ENCODE measurements at places on chromosomes 12 and 14.

DNA sequence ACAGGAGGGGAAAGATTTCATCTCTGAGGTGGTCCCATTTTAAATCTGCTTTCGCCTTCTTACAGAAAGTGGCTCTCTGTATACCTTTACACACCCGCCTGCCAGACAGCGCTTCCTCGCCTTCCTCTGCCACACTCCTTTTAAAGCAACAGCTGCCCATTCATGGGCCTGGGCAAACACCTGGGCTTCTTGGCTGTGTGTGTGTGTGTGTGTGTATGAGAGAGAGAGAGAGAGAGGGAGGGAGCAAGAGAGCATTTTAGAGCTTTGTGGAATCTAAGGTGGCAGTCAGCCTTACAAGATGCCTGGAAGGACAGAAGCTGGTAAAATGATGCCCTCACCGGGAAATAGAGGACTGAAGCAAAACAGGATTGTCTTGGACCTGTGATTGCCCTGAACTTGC lies 20.0 kb downstream of the PTHLH start:
- no peak for DNase-seq

GRCh38 chr12:67795236-67795635 lies 146.7 kb downstream of the DYRK2 start:
- no peak for DNase-seq

GRCh38 chr14:91817566-91818325 lies 49.6 kb downstream of the TC2N start:
- DNase-seq, result no peak

- DNase-seq, result no peak
Observed at GRCh38 chr14:72688990-72689671, 204.8 kb downstream of the DPF3 start.

DNA sequence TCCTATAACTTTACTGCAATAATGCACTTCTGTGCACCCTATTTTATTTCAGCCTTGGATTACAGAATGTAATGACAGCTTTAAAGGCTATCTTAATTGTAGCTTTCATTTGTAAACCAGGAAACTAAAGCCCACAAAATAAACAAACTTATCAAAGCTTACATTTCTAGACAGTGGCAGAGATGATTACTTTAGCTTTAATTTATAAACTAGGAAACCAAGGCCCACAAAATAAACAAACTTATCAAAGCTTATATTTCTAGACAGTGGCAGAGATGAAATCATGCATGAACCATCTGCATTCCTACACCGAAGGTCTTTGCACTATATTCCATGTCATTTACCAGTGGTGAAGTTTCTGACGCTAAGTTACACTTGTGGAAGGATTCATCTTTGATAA lies 74.4 kb downstream of the PRKD1 start:
- no peak for DNase-seq

- no peak for DNase-seq
Observed at GRCh38 chr14:88975043-88975830, 150.8 kb downstream of the TTC8 start.

DNA sequence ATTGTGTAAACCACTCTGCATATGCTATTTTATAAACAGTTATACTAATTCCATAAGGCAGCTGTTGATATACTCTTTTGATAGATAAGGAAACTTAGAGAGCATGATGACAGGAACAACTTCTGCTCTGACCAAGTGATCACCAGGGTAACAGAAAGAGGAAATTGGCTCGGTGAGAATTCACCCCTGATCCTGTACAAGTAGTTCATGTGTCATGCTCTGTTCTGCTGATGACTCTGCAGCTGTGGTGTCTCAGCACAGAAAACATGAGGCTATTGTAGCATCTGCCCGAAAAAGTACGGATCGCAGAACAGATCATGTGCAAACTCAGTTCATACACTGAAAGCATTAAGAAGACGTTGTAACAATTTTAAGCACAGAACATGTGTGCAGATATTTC lies 345.0 kb downstream of the LRIG3 start:
- no peak for DNase-seq

DNA sequence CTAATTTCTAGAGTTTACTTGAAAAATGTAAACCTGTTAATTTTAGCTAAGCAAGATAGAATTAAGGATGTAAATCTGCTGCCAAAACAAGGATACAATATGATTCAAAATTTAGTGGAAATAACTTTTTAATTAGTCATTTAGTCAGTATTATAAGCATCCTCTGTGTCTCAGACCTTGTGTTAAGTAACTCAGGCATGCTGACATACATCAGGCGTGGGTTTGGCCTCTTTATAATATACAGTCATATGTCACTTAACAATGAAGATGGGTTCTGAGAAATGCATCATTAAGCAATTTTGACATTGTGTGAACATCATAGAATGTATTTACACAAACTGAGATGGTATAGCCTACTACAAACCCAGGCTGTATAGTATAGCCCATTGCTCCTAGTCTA lies 386.9 kb downstream of the ZFP36L1 start:
- DNase-seq, result no peak

DNA sequence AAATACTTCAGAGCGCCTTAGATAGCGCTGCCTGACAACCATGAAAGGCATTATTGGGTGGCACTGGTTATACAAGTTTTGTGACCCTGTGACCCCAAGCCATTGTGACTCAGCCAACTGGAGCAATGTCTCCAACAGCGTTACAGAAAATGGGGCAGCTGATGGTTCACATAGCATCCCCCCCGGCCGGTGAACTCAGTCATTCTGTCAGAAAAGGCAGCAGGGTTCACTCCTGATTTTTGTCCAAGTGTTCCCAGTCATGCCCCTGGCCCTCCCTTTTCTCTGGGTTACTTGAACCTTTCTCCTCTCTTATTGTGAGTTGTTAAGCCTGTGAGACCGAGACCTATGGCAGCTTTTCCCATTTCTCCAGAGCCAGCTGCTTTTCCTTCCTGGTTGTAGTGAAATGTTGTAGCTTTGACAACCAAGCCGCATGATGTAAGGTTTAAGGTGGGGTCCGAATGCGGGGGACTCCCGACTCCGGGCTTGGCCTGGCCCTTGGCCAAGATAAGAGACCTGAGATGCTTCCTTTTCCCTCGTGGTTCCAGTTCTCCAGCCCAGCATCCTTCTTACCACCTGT lies 22.0 kb downstream of the CD9 start:
- no peak for DNase-seq

GRCh38 chr14:36784541-36784940 lies 122.9 kb downstream of the PAX9 start:
- no peak for DNase-seq

DNA sequence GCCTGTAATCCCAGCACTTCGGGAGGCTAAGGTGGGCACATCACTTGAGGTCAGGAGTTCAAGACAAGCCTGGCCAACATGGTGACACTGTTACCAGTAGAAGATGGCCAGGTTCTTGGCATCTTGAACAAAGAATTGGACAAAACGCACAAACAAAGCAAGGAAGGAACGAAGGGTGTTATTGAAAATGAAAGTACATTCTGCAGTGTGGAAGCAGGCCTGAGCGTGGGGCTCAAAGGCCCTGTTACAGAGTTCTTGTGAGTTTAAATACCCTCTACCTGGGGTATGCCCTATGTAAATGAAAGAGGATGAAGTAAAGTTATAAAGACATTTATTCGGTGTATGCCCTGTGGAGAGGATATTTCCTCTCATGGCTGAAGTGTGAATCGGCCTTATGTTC lies 20.8 kb upstream of the CDK17 start:
- no peak for DNase-seq

GRCh38 chr12:58034311-58034710 lies 92.9 kb downstream of the ATP23 start:
- DNase-seq, result no peak

DNA sequence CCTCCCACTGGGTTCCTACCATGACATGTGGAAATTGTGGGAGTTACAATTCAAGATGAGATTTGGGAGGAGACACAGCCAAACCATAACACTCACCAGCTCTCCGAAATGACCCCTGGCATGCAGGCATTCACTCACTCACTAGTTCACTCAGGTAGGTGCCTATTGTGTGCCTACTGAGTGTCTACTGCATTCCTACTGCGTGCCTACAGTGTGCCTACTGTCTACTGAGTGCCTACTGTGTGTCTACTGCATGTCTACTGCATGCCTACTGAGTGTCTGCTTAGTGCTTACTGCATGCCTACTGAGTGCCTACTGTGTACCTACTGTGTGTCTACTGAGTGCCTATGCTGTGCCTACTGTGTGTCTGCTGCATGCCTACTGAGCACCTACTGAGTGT lies 71.7 kb upstream of the FZD10 start:
- DNase-seq, result no peak

DNA sequence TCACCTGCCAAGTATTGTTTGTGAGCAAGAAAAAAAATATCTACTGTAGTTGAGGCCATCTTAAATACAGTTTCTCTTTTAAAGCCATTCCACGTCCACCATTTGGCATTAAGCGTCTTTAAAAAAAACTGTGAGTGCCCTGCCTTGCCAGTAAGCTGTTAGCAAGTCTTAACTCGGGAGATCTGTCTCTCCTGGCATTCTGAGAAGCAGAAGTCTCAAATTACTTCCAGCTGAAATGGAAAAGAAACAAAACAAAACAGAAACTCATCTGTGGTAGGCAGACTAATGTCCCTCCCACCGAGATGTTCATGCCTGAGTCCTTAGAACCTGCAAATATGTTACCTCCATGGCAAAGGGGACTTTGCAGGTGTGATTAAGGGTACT lies 126.2 kb downstream of the CRADD start:
- no peak for DNase-seq

GRCh38 chr14:103384450-103385151 lies 614 bp upstream of the MARK3 start:
- DNase-seq, result no peak

GRCh38 chr14:101380940-101381339 lies 180.4 kb upstream of the DIO3 start:
- DNase-seq, result no peak

DNA sequence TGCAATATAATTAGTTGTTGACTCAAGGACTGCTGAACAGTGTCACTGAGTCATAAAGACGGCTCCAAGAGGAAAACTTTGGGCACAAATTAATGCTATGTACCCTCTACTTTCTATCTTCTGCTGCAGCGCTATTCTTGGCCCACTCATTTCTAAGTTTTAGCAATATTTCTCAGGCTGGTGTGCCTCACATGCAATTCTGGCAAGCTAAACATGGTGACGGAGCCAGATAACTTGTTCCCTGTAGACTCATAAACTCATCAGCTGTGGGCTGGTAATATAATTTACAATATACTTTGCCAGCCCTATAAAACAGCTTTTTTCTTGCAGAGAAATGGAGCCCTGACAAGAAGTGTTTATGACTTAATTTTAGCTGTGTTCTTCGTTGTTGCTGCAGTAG lies 615.1 kb downstream of the NRXN3 start:
- no peak for DNase-seq

- DNase-seq, result no peak
Observed at GRCh38 chr12:108237272-108237671, 101.8 kb downstream of the CMKLR1 start.

DNA sequence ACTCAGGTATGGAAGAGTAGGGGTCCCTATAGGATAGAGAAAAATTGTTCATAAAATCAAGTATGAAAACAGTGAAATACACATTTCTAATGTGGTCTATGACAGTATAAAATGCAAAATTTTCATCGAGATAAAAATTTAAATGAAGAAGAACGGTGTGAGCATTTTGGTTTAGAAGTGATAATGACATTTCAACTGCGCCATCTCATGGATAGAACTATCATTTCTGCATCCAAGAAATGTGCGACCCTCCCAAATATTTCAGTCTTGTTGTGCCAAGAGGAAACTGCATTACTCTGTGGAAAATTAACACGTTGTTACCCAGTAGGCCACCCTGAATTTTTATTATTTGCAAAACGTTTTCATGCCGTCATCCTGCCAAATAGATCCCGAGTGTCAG lies 108.8 kb downstream of the CRACR2A start:
- DNase-seq, result no peak

GRCh38 chr12:59736786-59737185 lies 141.0 kb downstream of the SLC16A7 start:
- DNase-seq, result no peak

- no peak for DNase-seq
Observed at GRCh38 chr12:112282920-112283319, 99.3 kb downstream of the HECTD4 start.

DNA sequence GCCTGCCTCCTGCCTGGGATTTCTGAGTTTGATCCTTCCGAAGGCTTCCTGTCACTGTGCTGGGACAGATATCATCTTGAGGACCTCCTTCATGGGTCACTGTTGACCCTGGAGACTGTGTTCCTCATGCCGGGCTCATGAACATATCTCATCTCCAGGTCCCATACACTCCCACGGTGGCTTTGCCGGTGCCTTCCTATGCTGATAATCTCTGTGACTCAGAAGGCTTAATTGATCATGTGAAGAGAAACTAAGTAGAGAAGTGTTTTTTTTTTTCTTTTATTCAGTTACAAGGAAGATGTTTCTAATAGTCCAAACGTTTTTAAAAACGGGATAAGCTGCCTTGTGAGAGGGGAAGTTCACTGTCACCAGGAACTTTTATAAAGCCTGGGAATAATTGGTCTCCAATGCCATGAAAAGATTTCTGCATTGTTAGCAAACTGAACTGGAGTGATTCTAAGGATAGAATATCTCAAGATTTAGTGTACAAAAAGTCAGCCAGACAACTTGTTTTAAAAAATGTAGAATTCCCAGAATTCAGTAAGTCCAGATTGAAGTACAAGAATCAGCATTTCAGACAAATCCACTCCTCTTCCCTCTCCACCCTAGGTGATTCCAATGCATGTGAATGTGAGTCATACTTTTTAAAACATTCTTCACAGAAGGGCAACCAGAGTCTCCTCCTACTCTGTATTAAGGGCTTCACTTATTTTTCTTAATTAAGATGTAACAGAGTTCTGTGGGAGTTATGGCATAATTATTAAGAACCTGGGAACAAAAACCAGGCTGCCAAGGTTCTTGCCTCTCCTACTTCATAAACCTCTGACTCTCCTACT lies 139.8 kb upstream of the LGR5 start:
- no peak for DNase-seq

DNA sequence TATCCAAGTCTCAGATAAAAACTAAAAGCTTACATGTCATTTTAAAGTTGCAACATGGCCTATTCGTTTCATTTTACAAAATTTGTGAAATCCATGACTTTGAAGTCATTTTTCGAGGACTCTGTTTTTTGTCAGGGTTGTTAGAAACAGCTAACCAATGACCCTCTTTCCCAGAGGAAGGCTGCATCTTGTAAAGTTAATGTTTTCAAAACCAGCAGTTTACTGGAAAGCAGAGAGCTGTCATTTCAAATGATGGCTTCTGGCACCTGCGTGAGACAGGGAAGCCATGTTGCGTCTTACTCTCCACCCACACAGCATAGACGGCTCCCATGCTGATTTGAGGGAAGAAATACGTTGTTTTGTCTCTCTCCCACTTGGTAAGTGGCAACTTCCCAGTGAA lies 50.1 kb upstream of the RTRAF start:
- DNase-seq, result no peak

Measured in stimulated activated naive CD4-positive, alpha-beta T cell (primary cell).